ENCODE measurements at places on chromosomes 2 and 18.

GRCh38 chr18:3329471-3329870 is 67.5 kb downstream of the MYL12B start:
- DNase-seq: no peak

GRCh38 chr2:134008837-134009236 is 245.0 kb upstream of the MGAT5 start:
- no peak for DNase-seq

DNA sequence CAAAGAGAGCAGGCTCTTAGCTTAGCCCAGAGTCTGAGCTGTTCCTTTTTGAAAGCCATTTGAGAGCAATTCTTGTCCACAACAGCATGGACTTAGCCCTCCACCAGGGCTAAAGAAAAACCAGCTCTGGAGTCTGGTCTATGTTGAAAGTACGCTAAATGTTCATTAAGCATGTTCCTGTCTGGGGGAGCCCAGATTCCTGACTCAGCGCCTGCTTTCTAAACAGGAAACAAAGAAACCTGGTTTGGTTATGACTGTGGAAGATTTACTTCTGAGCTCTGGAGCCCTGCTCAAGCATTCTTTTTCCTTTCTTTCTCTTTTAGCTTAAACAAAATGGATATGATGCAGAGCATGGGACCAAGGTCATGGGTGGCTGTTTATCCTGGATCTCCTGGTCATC is 279.8 kb downstream of the RBM43 start:
- DNase-seq: no peak

- no peak for DNase-seq
Observed at GRCh38 chr2:201931951-201932350, 101.7 kb upstream of the FZD7 start.

DNA sequence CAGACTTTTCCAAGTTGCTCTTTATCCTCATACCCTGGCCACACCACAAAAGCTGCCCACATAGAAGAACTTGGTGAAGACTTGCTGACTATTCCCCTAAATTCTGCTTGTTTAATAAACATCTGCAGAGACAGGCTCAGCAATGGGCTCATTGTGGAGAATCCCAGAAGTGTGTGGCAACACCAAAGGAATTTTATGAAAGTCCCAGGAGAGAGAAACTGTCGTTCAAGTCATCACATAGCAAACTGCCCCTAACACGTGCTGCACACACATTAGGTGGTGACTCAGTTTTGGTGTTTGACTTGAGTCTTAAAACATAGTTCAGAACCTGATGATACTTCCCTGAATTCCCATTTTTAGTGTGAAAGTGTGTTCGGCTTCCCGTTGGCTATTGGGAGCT is 38.6 kb downstream of the CYP1B1 start:
- DNase-seq: no peak

DNA sequence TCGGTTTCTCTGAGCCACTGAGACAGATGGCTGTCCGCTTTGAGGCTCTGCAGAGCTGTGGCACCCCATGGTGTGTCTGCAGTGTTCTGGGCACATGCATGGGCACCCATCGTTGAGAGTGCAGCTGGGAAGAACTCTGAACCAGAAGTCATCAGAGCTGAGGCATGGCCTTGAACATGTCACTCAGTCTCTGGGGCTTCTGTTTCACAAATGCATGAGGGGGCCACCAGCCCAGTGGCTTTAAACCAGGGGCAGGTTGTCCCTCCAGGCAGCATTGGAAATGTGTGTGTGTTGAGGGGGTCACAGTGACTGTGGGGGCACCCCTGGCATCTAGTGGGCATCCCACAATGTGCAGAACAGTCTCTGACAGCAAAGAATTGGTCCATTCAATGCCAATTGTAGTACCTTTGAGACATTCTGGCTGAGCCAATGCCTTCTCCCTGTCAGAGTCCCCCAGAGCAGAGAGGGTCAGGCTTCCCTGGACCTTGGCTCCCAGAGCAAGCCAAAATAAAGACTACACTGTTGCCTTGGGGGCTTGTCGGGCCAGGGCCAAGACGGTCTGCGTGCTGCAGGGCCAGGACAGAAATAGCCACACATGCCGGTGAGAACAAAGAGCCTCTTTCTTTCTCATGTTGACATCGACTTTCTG is 9.3 kb upstream of the PSMD1 start:
- DNase-seq: no peak

DNA sequence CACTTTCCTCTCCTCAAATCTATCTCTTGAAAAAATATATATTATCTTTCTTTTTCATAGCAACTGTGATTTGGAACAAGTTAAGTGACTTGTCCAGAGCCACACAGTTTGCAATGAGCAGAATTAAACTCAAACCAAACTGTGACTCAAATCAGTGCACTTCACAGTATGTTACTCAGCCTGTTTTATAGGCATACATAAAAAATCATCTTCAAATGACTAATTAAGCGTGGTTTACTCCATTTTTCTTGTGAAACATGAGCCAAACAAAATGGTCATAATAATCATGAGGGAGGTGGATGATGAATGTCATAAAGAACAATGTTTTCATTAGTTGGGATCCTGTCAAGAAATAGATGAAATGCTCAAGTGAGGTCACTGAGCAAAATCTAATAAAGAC is 6.1 kb upstream of the CCDC178 start:
- no peak for DNase-seq

- DNase-seq: no peak
Observed at GRCh38 chr18:34734056-34734455, 24.0 kb downstream of the DTNA start.

GRCh38 chr18:3857544-3857943 is 407.6 kb downstream of the TGIF1 start:
- DNase-seq: no peak

- DNase-seq: no peak
Observed at GRCh38 chr2:8319219-8319618, 362.6 kb upstream of the ID2 start.

- DNase-seq: no peak
Observed at GRCh38 chr18:5542515-5543035, 1.2 kb downstream of the EPB41L3 start.

- DNase-seq: no peak
Observed at GRCh38 chr18:34942975-34943374, 98.2 kb upstream of the MAPRE2 start.

- no peak for DNase-seq
Observed at GRCh38 chr2:174485788-174486562, 854 bp downstream of the GPR155 start.

- no peak for DNase-seq
Observed at GRCh38 chr2:191957996-191958860, 111.3 kb upstream of the CAVIN2 start.

GRCh38 chr18:62672600-62672999 is 42.7 kb upstream of the PHLPP1 start:
- DNase-seq: no peak

GRCh38 chr2:234135750-234136221 is 85.3 kb downstream of the SPP2 start:
- peak; percentile 40 for DNase-seq

DNA sequence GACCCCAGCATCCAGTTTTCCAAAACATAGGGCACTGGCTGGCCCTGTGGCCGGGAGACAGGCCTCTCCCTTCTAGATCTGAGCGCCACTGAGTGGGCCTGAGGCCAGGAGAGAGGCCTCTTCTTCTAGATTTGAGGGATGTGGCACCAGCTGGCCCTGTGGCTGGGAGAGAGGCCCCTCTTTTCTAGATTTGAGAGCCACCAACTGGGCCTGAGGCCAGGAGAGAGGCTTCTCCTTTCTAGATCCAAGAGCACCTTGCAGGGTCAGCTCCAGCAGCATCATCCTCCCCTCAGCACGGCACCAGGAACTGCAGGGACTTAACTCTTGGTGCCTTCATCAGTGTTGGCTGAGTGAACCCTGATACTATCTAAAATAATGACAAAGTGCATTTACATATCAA is 114.3 kb upstream of the ALKAL2 start:
- DNase-seq: no peak

DNA sequence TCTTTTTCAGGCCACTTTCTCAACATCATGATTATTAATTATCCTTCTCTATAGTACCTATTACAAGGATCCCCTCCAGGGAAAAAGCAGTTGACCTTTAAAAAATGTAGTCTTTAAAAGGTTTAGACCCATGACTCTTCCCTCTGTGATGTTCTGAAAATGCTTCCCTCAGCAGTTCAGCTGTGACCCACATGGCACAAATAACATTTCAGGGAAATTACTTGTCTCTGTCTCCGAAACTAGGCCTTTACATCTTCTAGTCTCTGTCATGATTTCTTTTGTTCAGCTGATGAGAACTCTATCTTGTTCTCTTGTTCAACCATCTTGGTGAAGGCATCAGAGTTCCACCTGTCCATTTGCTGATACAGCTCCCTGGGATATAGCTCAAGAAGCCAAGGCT is 28.3 kb downstream of the LGALSL start:
- no peak for DNase-seq

- no peak for DNase-seq
Observed at GRCh38 chr2:186591506-186591890, 1.6 kb downstream of the ITGAV start.

GRCh38 chr2:174326161-174327020 is 8.4 kb upstream of the SP9 start:
- DNase-seq: no peak

DNA sequence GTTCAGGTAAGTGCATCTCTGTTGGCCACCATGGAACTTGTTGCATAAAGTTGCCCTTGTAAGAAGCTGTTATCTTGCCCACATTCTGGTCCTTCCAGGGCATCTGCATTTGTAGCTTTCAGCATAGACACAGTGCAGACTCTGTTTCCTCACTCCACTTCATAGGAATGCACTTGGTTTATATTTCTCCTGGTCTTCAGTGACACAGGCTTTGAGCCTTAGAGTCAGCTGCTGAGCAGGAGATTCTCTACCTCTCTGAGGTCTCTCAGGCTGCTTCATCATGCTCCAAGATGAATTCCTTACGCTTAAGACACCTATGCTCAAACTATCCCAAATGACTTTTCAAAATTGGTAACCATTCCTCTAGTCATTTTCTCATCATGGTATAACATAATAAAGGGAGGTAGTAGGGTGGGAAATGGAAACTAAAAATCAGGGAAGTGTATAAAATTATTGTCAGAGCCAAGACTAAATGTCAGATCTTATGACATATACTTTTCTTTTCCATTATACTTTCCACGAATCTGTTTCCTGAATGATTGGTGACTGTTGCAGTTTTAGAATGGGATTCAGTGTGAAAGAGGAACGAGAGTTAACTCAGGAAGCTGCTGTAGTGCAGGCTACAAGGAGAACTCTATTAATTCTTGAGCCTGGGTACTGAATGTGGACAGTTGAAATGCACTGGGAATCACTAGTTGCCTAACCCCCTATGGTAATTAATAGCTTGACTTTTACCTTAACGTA is 72.0 kb downstream of the GALNT1 start:
- DNase-seq: no peak

DNA sequence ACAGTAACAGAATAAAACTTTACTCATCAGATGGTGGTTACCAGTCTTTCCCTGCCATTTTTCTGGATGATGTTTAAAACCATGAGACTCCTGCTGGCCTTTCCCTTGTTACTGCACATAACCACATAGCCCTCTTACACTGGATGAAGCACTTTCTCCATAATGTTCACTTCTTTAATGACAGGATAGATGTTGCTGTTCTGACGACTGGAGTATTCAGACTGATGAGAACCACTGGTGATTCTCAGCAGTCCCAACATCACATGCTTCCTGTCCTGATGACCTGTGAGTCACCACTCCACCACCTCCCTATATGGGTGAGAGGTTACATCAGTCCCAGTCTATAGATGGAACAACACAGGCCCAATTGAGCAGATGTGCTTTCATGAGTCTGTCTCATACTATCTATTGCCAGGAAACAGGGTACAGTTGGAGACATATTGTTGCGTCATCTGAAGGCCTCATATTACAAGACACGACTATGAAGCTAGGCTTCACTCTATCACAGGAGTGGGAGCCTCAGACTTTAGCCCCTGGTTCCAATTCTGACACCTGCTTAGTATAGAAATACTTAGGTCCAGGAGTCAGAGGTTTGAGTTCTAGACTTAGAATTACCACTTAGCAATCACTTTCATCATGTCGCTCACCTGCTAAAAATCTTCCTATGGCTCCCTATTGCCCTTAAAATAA is 145.7 kb upstream of the KLF7 start:
- no peak for DNase-seq

DNA sequence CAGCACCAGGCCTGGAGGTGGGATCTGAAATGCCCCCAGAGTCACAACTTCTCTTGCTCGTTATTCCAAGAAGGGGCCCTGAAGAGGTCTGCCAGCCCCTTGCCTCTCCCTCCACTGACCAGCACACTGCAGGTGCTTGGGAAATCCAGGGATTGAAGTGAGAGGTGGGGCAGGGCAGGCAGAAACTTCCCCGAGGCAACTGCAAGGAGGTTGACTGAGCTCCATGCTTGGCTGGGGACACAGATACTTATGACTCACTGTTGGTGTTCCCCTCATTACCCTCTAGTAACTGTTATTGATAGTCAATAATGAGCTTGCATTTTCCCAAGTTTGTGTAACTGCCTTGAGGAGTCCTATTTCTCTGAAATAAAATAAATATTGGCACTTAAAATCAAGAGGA is 47.5 kb downstream of the MARCO start:
- DNase-seq: no peak

GRCh38 chr2:207078186-207078798 is 87.5 kb downstream of the KLF7 start:
- no peak for DNase-seq

DNA sequence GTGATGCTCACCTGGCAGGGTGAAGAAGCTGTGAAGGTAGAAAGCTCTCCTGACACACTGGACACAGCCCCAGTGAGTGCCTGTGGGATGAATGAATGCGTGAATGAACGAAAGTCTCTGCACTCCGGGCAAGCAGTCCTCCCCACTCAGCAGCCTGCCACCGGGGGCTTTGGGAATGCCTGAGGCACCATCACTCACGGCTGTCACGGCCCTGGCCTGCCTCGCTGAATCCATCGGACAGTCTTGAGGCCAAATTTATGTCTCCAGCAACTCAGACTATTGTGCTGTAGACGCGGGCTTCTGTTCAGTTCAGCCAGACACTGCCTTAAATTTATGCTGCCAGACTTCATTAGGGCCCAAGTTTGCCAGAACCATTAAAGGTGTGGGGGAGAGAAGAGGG is 62.9 kb upstream of the TEX51 start:
- no peak for DNase-seq

- DNase-seq: no peak
Observed at GRCh38 chr2:219517954-219518778, 3.9 kb downstream of the ASIC4 start.

DNA sequence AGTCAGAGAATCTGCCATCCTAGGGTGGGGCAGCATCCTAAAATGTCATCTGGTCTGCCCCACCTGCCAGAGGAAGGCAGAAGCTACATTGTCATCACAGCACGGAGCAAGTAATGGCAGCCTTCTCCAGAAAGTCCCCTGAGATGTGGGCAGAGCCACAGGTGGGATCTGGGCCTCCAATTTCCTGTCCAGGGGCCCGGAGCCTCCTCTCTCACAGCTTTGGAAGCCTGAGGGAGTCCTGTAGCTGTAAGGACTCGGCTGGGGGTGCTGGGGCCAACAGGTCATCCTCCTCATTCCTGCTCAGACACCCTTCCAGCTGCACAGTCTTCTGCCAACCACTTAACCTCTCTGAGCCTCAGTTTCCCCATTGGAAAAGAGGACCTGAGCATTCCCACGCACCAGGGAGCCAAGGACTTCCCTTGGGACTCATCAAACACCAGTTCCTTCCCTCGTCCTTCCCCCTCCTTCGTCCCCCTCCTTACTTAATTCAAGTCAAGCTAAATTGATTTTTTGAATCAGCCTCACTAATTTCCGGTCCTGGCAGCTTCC is 48.6 kb upstream of the ID2 start:
- DNase-seq: no peak

GRCh38 chr2:186688813-186689212 is 5.0 kb upstream of the FAM171B start:
- DNase-seq: no peak

Measured in stimulated activated CD8-positive, alpha-beta memory T cell treated with anti-CD3 and anti-CD28 coated beads, Interleukin-2, amount 100 ng/mL, for 48 hours (primary cell).